ENCODE measurements at places on chromosomes 16 and 17. TPM values are rescaled to one million over a fixed set of nuclear protein-coding genes. Genes with fewer than 3 reads are reported as not detected.

- peak; percentile 84 for DNase-seq
Observed at GRCh38 chr17:8153525-8153956, 1.3 kb upstream of the PER1 start.

- DNase-seq, result peak; percentile 81
Observed at GRCh38 chr17:43994272-43995149, 9.9 kb upstream of the NAGS start.

DNA sequence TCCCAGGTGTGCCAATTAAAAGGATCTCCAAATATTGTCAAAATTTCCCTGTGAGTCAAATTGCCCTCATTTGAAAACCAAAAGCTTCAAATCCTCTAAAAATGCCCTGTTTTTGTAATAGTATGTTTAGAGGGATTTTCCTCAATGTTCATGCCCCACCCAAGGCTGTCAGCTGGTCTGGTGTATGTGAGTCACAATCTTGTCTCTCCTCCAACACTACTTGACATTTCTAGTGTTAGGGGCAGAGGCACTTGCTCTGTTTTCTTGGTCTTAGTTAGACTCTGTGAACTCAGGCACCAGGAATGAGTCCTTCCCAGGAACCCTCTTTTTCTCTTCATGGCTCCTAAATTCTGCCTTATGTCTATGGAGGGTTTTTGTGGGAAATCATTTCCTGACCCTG is 634.8 kb downstream of the KCNJ2 start:
- no peak for DNase-seq

GRCh38 chr17:30278032-30278431 is 13.7 kb downstream of the BLMH start:
- no peak for DNase-seq

DNA sequence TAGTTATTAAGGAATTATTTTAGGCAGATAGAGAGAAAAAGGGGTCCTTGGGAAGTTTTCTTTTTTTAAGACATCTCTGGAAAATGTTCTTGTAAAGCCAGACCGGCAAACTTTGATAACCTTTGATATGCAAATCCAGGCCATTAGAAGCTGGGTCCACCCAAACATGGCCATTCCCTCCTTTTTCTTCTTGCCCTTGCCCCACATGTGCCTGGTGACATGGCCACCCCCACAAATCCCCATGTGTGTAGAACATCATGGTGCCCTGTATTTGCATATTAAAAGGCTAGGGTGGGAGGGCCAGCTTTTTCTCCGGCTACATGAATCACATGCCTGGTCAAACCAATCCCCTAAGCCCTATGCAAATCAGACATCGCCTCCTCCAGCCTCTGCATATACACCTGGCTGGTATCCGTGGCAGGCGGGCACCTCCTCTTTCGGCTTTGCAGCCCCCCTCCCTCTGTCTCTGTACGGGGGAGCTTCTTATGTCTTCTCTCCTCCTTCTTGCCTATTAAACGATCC is 43.9 kb upstream of the LYRM9 start:
- no peak for DNase-seq

DNA sequence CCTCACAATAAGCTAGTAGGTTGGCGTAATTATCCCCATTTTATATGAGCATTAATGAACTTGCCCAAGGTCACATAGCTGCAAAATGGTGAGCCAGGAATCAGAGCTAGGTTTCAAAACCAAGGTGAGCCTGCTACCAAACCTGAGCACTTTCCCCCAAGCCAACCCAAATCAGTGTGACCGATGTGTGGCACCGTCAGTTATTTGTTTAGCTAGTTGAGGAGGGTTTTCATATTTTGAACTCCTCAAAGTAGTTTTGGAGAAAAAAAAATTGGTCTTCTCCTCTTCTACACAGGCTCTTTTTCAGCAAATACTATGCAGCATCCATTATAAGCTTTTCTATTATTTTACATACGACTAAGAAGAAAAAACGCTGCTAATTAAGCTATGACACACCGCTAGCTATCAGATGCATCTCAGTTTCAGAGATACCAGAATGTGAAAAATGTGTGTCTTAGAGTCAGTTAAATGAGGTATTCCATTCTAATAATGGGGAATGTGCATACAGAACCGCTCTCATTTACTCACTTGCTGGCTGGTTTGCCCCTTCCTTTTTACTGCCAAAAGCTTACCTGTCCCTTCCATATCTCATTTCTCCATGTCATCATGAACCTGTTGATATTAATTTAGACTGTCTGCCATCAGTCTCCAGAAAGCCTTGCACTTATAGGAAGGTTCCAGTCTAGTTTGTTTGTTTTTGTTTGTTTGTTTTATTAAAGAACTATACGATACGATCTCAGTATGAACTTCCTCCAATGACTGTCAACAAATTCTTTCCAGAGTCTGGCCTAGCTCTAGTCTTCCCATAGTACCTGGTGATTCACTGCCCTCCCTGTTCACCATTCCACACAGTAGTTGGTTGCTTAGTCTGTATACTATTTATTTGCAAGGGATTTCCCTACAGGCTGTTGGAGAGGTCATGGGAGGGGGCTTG is 2.2 kb upstream of the TBX4 start:
- DNase-seq, result no peak

DNA sequence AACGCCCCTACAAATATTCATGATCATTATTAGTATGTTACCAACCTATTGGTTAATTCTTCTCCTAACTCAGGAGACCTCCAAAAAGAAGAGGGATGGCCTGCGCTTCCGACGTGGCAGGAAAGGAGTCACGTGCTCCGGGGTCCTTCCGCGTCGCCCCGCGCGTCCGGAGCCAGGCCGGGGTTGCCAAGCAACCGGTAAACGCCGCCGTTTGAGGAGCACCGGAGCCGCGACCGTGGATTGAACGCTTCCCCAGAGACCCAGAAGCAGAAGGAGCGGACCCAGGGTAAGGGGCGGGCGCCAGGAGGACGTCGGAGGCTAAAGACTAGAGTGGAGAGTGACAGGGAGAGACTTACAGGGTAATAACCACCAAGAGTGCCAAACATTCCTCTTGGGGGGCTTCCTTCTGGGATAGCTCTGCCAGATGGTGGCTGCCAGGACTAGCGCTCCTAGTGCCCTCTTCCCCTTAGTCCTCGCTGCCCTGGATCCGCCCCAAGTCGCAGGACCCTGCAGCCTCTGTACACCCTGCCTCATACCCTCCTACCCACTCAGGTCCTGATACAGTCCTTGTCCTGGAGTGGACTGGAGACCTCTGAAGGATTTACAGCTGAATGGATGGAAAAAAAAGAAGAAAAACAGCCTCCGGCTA is at the start of gene DNAI2:
Gene DNAI2, plus strand, starts transcription at position 175 of the 649 bp plus-strand sequence. CDS start 7,584 bp downstream, outside the sequence.
- DNase-seq, result no peak

- DNase-seq, result no peak
Observed at GRCh38 chr16:80200079-80200478, 340.7 kb upstream of the DYNLRB2 start.

DNA sequence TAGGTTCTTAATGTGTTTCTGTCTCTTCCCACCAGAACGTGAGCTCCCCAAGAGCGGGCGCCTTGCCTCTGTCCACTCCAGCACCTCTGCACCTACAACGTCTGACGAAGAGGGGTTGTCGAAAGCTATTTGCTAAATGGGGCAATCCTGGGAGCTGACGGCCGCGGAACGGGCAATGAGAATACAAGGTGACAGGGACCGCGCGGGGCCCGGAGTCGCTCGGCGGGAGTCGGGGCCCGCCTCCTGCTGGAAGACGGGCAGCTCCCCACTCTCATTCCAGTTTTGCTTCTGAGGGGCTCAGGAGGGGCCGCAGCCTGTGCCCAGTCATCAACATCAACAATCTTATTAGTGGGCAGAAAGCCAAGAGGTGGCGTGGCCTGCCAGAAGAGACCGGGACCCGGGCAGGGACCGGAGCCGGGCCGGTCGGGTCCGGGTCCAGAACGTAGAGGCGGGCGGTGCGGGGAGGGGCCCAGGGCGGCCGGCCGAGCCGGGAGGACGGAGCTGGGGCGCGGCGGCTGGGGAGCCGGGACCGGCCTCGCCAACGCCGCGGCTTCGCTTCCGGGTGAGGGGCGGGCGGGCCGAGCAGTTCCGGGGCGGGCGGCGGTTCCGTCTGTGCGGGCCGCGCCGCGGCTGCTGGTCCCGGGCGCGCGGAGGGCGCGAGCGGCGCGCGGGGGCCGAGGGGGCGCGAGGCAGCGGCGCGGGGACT is at the start of gene MOSMO:
Gene MOSMO, plus strand, starts transcription at position 603 of the 706 bp plus-strand sequence. CDS start 191 bp downstream, outside the sequence.
- peak; percentile 78 for DNase-seq

DNA sequence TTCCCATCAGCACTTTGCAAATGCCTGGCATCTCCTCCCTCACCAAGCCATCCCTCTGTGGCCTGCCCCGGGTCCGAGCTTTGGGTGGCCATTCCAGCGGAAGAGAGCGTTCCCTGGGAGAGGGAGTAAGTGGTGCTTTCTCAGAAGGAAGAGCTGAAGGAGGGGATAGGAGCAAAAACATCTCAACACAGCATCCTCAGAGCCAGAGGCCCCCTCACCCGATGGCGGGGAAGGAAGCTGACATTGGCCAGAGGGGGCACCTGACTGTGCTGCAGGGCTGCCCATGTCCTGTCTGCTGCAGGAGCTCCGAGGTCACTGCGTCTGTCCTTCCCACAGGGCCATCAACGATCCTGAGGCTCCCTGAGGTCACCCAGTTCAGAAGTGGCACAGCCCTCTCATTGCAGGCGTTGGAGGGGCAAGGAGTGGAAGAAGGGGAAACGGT is 427 bp upstream of the TLCD3B start:
- DNase-seq, result no peak

GRCh38 chr16:78437352-78437968 is 338.0 kb downstream of the WWOX start:
- peak; percentile 72 for DNase-seq

DNA sequence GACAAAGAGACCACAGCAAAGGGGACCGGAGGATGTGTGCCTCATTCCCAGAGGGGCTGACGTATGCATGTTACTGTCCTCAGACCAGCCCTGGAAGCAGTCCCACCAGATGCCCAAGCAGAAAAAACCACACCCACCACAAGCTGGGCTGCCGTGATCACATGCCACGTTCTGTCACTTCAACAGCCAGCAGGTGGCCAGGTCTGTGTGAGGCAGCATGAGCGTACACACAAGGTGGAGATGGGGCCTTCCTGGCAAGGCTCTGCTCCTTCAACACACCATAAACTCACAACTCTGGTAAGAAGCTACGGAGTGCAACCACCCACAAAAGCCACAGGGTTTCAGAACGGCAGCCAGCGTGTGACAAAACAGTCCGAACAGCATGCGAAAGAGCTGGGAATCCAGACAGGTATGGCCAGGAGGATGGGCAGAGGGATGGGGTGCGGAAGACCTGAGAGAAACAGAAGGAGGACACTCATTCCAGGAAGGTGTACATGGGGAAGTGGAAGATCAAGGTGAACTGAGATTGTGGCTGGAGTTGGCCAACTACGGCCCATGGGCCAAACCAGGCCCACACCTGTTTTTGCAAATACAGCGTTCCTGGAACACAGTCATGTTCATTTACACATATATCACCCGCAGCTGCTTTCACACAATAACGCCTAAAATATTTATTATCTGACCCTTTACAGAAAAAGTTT is 27.9 kb downstream of the MBTPS1 start:
- no peak for DNase-seq

DNA sequence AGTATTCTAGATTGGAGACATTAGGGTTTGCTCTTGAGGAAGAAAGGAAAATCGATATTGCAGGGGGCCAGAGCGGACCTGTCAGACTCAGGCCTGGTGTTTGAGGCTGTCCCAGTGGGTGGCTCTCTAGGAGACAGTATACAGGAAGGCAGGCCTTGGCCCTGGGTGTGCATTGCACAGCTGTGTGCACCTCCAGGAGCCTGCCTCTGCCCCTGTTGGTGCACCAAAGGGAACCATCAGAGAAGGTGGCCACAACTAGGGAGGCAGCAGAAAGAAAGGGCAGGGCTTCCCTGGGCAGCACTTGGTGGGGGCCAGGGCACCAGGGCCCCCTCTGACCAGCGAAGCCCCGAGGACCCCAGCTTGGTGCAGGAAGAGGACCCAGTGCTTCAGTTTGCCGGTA is 188.0 kb downstream of the NTN1 start:
- no peak for DNase-seq

DNA sequence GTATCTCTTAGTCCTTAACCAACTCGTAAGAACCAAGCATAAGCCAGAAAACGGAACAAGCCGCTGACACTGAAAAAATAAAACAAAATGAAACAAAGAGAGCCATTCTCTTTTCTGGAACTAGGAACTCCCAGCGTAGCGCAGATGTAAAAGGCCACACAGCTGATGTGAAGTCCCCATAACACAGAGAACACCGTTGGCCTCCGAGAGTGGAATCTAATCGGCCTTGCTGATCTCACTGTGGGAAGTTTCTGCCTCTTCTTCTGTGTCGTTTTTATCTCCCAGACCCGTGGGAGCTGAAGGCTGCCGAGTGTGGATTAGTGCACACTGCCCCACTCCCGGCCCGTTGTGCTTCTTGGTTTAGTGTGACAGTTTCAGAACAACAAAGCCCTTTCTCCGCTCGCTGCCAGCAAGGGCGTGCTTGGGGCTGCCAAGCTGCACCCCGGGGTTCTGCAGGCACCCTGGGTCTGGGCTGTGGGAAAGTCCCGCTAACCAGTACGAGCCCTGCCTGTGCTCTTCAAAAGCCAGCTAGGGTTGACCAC is 21.7 kb downstream of the TTYH2 start:
- DNase-seq, result no peak

GRCh38 chr16:20740007-20740883 is 1.4 kb downstream of the THUMPD1 start:
- DNase-seq, result peak; percentile 43

- DNase-seq, result no peak
Observed at GRCh38 chr16:85712801-85713200, 24.0 kb upstream of the GINS2 start.

GRCh38 chr17:56594320-56595107 is 1.0 kb downstream of the NOG start:
- DNase-seq, result peak; percentile 16

DNA sequence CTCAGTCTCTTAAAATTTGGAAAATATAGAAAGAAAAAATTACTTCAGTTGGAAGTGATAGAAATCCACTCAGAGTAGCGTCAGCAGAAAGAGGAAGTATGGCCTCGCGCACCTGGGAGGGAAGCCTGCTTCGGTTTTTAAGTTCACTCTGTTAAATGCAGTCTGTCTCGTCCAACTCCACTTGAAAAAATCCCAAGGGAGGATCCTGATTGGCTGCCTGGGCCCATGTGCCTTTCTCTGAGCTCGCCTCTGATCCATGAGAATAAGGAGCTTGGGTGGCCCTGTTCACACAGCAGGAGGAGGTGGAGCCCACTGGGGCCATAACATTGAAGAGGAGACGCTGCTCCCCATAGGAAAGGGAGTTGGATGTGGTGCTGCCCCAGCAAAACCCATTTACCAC is 40.7 kb downstream of the DNAJA2 start:
- DNase-seq, result no peak

- DNase-seq, result no peak
Observed at GRCh38 chr16:8310323-8310722, 280.0 kb downstream of the TMEM114 start.

ASGR1 gene
- 0.26 TPM for total RNA-seq

MT1A gene
- total RNA-seq, result not detected

GUCY2D gene
- not detected for total RNA-seq

GNGT2 gene
- total RNA-seq, result not detected

KLHL10 gene
- total RNA-seq, result not detected

PHOSPHO1 gene
- total RNA-seq, result not detected

HP gene
- not detected for total RNA-seq

TNP2 gene
- total RNA-seq, result not detected
